ENCODE measurements at places on chromosomes 1 and 21.

DNA sequence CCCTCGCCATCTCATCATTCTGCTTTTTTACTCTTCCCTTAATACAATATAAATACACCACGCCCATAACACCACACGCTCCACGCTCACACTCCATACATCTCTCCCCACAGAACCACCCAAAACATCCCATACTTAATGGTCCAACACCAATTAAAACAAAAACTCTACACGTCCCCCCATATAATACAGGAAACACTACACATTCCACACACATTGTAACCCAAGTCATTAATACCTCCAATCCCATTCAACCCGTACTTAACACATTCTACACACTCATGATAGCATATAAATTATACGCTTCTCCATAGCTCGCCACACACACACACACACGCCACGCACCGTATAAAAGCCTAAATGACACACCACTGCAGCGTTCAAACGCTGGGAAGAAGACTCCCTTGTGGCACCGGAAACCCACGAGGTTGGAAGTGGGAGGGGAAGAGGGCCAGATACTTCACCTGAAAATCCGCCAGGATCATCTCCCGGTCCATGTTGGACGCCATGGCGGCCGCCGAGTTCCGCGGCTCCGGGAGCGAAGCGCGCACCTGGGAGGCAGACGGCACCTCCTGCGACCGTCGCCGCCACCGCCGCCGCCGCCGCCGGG, 659 bp downstream of the FAF1 start:
- DNase-seq, result no peak

GRCh38 chr1:101392552-101392951, 155.7 kb downstream of the S1PR1 start:
- DNase-seq, result no peak

DNA sequence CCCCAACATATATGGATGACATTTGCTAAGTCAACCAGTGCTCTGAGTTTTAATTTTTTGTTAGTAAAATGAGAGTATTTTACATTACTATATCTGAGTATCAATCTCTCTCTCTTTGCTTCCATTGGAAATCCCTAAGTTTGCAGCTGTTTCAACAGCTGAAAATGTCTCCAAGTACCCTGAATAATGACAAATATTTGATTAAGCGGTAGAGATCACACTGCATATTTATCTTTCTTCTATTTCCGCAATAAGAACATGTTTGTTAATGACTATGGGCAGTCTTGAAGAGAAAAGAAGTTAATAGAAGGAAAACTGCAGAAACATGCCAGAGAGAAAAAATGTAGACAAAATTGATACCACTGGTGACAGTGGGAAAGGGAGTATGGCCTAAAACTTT, 1117.5 kb downstream of the NCAM2 start:
- no peak for DNase-seq

DNA sequence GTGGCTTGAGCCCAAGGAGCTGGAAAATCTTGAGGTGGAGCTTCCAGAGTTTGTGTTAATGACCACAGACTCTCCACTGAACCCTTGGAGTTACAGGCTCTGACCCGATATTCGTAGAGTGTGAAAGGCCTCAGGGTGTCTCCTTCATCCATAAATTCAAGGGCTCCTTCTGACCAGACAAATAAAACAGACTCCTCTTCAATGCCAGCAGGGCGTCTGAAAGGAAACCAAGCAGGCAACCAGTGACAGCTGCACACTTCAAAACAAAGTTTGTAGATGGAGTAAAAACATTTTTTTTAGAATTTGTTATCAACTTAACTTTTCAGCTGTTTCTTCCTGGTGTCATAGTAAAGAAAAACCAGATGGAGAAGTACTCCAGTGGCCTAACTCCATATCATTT, 161.1 kb downstream of the KCTD3 start:
- DNase-seq, result no peak

GRCh38 chr1:204713541-204713940, 28.0 kb upstream of the LRRN2 start:
- no peak for DNase-seq

DNA sequence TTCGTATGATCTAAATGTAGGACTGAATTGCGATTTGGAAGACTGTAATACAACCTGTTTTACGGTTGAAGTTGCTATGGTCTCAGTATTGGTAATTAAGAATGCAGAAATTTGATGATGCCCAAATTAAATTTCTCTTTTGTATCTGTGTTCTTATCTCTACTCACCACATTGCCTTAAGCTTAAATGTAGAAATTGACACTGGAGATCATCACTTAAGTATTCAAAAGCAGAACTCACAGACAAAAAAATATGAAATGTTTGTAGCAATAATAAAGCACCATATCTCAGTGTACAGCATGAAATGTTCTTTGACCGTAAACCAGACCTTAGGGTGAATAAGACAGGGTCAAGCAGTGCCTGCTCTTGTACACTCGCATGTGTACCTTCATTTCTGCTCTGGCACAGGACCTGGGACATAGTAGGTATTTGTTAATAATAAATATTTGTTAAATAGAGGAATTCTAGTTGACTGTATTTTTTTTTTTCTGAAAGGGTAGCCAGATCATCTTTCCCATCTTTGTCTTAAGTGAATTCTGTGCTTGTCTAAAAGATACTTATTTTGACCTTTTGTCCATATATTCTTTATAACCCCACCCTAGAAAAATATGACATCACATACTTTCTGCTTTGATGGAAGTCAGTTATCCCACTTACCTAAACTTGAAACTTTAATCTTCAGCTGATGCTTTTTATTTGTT, 1.5 kb downstream of the CDC7 start:
- no peak for DNase-seq

GRCh38 chr1:43171876-43172526, at the start of the genes CFAP57 and EBNA1BP2:
TSS of gene CFAP57 (plus strand) at chr1:43172330. CDS start at chr1:43172754, 424 bp downstream.
TSS of gene EBNA1BP2 (minus strand) at chr1:43172290. CDS start at chr1:43172118, 172 bp downstream.
- peak; percentile 80 for DNase-seq

DNA sequence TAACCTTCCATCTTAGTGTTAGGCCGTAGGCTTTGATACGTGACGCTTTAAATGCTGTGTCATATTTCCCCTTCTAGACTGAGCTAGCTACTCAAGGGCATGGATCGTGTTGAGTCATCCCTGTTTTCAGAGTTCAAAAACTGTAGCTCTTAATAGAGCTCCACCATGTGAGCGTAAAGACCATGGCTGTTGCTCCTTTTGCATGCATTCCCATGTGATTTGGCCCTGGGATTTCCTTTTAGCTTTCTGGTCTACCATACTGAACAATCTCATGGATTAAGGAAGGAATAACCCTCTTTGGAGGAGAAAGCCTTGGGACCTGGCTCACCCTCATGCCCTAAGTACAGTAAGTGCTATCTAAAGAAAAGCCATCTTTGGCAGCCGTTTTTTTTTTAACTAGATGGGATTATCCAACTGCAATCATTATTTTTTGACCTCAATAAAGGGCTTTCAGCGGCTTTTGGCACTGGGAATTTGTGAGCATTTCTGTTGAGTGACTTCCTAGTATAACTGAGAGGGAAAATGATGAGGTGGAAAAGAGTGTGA, 76.6 kb downstream of the PLPP3 start:
- DNase-seq, result no peak

DNA sequence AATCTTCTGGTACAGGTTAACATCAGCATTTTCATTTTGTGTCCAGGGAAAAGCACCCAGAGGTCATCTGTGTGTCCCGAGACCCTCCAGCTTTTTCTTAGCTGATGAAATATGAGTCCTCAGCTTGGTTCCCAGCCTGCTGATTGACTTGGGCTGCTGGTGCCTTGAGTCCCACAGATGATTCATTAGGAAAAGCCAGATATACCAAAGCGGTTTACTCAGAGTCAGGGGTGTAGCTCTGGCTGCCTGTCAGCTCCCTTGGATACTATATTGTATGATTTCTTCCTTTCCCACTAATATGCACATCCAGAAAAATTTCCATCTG, 43.7 kb upstream of the MAB21L3 start:
- DNase-seq, result no peak

- no peak for DNase-seq
Measured at GRCh38 chr1:182003953-182004586, 57.4 kb downstream of the ZNF648 start.

DNA sequence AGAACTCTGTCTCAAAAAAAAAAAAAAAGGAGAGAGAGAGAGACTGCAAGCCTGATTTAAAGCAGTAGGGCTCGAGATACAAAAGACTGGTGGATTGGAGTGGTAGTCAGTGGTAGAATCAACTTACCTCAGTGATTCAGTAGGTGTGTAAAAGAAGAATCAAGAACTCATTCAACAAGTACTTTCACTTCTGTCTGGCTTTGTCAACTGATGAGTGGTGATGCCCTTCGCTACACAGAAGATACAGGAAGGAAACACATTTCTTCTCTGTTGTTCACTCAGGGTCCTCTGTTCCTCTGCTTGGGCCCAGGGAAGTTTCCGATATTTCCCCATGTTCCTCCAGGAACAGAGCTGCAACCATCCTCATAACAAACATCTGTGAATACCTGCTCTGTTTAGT, 68.6 kb upstream of the COG2 start:
- no peak for DNase-seq

GRCh38 chr1:58011978-58012377, 534.5 kb downstream of the OMA1 start:
- no peak for DNase-seq

GRCh38 chr1:89271341-89272015, 1.2 kb downstream of the GBP5 start:
- DNase-seq, result no peak

GRCh38 chr1:35863881-35864625, 19.0 kb upstream of the AGO1 start:
- no peak for DNase-seq

GRCh38 chr1:71116729-71117128, 35.9 kb upstream of the ZRANB2 start:
- DNase-seq, result no peak

DNA sequence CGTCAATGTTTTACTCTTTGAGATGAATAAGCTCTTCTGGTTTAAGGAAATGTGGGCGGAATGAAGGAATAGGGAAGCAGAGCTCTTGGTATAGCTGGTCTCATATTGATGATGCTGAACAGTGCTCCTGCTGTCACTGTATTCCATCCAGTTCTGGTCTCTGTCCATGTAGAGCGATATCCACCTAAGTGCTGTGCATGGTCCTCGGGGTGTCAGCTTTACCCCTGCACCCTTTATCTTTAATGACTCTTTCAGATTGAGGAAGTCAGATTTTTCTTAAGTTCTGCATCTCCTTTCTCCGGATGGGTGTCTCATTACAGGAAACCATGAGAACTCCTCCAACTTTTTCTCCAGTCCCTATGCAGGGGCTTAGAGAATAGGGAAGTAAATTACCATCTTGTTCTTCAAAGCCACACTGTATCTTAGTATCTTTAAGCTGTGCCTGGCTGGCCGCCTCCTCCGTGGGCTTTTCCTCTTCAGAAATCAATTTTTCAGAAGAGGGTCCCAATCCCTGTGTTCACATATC, 52.9 kb downstream of the PDE4B start:
- DNase-seq, result no peak

GRCh38 chr1:55224729-55225128, 9.6 kb upstream of the USP24 start:
- no peak for DNase-seq

- DNase-seq, result no peak
Measured at GRCh38 chr1:113881661-113882060, 5.7 kb downstream of the BCL2L15 start.

- no peak for DNase-seq
Measured at GRCh38 chr1:12184008-12184681, 17.4 kb downstream of the TNFRSF1B start.

DNA sequence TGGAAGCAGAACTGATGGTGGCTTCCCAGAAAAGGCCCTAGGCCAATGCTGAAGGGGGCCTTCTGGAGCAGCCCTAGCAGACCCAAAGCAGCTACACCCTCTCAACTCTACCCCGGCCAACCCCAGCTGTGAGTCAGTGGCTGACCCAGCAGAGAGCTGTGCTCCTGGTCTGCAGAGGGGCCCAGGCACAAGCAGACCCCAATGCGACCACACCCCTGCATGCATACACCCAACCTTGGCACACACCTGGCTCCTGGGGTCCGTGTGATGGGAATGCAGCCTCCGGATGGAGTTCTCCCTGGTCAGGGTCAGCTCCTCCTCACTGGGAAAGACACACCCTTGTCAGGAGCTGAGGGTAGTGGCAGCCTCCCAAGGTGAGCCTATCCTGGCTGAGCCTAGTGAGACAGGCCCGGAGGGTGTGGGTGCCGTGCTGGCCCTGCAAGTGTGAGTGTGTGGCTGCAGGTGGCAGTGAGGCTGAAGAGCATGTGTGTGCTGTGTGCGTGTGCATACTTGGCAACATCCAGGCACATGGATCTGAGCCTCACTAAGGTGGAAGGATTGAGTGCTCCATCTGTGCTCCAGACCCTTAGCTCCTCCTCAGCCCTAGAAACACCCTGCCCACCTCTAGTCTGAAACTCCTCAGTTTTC, 3.9 kb upstream of the ARHGAP30 start:
- DNase-seq, result no peak

DNA sequence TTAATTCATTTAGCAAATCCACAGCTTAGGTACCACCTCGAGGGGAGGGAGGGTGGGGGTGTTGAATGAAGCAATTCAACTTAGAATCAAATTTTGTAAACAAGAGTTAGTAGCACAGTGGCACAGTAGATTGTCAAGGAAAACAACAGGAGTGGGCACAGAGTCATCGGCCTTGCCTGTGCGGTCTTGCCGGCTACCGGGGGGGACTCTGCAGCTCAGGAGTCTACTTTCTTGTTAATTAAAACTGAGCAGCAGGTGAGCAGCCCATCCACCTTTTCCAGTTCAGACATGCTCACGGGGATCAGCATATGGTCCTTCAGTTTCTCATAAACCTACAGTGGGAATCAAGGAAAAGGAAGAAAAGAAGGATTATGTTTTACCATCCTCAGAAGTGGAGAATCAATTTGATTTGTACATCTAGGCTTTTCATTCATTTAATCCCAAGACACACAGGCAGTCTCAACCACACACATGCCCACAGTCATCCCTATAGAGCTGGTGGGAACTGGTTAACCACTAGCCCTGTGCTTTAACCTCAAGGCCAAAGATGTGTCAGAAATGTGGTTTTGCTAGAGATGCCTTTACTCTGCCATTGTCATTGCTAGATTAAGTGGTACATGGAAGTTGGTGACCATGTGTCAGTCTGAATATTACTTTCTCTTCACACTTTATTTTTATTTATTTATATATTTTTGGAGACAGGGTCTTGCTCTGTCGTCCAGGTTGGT, 45.0 kb upstream of the BCL10 start:
- peak; percentile 70 for DNase-seq

DNA sequence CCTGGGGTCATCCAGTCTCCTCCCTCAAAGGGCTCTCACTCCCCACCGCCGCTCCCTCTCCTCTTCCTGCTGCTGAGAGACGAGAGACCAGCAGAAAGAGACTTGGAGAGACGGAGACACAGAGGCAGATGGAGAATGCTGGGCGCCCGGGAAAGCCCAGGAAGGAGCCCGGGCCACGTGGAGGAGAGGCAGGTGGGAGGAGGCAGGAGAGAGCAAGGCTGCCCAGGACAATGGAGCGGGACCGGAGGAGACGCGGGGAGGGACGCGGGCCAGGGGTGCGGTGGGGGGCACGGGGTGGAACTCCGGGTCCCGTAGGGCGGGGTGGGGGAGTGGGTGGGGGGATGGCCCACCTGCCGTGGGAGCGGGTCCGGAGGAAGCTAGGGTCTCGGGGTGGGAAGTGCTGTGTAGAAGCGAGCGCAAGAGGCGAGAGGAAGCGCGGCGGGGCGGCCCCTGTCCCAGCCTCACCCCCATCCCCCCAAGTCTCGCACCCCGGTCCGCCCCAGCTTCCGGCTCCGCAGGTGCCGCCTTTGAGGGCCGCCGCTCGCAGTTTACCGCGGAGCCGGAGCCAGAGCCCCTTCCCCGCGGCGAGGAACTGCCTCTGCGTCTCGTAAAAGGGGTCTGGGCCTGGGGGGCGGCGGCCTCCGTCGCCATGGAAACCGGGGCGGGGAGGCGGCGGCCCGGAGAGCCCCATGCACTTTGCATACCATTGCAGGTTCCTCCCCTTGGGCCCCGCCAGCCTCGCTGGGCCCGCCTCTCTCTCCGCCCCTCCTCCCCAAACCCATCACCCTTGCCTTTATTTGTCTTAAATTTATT, 11.7 kb upstream of the EPHA2 start:
- peak; percentile 58 for DNase-seq

GRCh38 chr1:23799570-23800399, 769 bp downstream of the GALE start:
- no peak for DNase-seq
